ENCODE measurements at places on chromosomes 6 and 20.

DNA sequence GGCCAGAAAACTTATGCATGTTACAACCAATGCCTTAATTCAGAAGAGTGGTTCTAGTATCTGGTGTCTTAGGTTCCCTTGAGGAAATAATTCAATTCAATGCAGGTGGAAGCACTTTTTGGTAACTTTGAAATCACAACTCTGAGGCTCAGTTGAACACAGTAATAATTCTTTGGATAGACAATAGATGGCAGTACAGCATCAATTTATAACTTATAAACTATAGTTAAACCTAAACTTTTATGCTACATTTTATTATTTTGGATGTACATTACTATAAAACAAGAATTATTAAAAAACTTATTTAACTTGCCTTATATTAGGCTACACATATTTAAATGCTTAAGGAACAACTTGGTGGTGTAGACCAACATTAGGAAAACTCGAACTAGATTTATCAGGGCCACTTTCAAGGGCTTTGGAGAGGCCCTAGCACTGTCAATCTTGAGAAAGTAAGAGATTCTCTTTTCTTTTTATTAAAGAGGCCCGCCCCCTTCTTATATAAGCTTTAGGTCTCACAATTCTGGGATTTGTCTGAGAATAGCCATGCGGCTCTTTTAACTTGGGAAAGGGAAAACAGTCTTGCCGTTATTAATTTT, 85.9 kb downstream of the CRYBG1 start:
- DNase-seq, result no peak

GRCh38 chr6:143332153-143332845, 118.2 kb downstream of the ADAT2 start:
- no peak for DNase-seq

DNA sequence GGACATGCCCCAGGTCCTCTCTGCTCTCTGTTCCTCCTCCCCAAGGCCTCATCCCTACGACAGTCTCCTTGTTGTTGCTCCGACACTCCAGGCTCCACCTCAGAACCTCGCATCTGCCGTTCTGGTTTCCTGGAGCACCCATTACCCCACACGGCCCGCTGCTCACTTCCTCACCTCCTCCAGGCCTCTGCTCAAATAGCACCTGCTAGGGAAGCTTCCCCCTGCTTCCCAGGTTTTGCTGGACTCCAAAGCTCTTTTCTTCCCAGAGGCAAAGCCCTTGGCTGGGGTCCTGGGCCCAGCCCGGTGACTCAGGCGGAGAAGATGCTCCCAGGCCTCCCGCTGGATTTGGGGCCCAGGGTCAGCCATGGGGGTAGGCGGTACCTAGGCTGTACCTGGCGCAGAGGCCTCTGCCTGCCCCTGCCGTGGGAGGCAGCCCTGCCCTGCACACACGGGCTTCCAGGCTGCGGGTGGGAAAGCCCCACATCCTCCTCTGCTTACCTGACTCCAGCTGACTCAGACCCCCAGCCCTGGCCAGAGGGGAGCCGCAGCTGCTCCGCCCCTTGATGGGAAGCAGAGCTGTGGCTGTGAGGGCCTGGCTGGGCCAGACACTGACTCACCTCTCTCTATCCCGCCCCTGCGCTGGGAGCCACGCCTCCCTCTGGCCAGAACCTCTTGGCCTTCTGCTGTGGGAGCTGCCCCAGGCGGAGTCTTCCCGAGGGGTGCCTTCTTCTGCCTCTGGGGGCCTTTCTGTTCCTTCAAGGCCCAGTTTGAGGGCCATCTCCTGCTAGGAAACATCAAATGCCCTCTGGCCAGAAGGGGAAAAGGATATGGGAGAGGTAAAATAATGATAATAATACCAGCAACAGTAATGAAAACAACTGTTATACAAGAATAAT, 130.5 kb downstream of the CEBPB start:
- DNase-seq, result no peak

GRCh38 chr20:38412877-38413577, 22.1 kb downstream of the SNHG17 start:
- no peak for DNase-seq

- DNase-seq, result no peak
These were observed 258 bp downstream of the PHF10 start for GRCh38 chr6:169723991-169724493.

- DNase-seq, result no peak
These were observed 96.6 kb upstream of the INSM1 start for GRCh38 chr20:20271271-20271670.

GRCh38 chr6:123520217-123520616, 116.5 kb downstream of the TRDN start:
- DNase-seq, result no peak

DNA sequence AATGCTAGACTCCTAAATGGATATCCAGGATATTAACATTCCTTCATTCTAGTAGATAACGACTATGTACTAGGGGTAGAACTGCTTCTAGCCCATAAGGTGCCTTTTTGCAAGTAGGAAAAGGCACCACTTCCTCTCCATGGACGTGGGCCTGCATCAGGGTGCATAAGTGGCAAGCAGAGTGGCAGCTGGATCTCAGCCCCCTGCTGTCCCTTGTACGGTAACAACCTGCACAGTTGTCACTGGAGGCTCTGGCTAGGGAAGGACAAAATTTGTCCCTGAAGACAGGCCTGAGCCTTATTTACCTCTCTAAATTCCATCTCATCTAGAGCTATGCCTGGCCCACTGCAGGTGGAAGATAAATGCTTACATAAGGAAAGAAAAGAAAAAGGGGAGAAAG, 42.5 kb upstream of the SAYSD1 start:
- no peak for DNase-seq

DNA sequence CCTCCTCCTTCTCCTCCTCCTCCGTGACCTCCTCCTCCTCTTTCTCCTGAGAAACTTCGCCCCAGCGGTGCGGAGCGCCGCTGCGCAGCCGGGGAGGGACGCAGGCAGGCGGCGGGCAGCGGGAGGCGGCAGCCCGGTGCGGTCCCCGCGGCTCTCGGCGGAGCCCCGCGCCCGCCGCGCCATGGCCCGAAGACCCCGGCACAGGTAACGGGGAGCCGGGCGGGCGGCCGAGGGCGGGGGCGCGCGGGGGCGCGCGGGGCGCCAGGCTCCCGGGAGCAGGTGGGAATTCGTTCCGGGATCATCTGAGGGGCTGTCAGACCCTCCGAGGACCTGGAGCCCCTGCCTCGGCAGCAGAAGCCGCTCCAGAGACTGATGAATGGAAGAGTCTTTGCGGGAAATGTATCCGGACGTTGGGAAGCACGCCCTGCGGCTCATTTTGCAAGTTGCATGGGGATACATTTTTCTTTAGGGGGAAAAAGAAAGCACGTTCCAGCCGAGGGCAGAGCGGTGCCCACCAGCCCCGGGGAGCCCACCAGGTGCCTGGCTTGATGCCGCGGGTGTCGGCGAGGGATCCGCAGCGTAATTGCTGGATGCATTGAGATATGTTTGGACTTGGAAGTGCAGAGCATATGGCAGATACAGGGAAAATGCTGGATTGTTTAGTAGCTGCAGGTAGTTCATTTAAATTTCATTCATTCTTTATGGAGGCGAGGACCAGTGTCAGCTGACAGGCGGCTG, 394 bp downstream of the MYB start:
- DNase-seq, result no peak

DNA sequence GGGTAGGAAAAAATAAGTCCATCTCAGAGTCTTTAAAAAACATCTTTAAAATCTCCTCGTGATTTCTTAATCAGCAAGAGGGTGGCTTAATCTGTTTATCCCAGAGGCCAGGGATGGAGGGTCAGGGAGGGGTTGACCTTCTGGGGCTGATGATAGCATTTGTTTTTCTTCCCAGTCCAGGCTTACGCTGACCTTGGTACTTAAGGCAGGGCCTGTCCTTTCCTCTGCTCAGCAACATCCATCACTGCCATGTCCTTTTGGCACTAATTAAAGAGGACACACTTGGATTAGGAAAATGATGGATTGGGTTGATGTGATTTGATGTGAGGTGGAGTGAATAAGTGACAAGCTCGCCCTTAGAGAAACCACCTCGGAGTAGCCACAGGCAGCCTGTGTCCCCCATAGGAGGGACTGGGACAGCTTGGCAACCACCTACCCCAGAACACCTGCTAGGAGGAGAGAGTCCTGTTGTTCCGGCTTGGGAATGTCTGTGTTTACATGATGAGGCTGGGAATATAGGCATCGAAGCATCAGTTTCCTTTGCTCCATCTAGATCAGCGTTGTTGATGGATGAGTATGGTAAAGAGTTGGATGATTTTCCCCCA, 44.2 kb downstream of the PHACTR3 start:
- DNase-seq, result no peak

DNA sequence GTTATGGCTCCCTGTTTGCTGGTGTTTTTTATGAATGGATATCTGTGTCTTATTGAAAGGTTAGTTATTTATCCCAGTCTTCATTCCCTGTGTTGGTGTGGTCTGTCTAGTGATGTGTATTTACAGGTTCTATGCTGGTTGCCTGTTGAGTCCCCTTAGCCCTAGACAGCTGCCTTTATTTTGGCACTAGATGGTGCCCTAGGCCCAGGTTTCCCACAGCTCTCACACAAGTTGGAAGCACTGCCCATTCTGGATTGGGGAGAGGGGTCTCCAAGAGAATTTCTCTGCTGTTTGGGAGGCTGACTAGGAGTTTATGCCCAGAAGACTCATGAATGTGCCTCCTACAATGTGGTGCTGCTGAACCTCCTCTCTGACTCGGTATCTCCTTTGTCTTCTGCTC, 12.4 kb downstream of the GRM1 start:
- no peak for DNase-seq

DNA sequence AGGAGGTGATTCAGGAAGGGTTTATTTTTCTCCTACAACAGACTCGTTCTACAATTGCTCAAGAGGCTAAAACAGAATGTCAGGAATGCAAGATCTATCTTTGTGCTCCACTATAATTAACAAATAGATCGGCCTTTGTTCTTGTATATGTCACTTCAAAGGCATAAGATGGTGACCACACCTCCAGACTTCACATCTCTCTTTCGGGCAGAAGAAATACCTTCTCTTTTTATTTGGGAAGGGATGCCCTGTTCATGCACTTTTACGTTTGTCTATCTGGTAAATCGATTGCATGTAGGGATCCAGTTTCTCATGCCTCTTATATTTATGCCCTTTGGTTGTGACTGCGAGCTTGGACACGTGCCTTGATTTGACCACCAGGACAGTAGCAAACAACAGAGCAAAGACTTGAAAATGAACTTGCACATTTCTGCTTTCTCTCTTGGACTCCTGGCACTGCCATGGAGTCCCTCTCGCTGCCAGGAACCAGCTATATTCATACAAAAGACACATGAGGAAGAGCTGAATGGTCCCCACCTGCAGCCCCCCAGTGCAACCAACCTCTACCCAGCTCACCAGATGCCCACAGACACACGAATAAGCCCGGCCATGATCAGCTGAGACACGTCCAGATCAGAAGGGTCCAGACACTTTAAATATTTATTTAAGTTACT, 219.8 kb upstream of the STXBP5 start:
- no peak for DNase-seq

- no peak for DNase-seq
These were observed 124.0 kb downstream of the ZFAND3 start for GRCh38 chr6:37943436-37944058.

DNA sequence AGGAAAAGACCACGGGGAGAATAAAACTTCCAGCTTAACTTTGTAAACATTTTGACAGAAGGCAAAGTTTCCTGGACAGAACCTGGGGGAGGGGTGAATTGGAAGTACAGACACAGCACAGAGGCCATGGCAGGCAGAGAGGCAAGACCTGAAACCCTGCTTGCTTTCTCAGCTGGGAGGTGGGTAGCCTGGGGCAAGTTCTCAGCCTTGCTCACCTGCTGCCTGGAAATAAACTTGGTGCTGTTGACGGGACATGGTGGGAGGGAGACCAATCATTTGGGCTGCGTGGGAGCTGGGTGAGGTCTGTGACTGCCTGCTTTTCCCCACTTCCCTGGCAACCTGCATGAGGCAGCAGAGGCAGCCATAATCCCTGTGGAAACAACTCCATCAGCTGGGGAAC, 221.3 kb downstream of the MOXD1 start:
- no peak for DNase-seq

DNA sequence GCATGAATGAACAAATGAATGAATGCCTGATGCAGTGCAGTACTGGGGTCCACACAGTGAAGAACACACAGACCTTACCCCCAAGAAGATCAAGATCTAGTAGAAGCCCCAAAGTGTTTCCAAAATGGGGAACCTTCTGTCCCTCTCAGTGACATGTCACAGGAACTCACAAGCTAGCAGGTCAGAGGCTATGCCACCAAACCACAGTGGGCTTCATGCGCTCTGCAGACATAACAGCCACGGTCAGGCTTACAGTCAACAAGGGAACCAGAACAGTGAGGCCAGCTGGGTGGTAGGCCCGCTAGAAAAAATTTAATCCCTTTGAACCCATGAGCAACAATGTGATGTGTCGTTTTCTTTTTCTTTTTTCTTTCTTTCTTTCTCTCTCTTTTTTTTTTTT, 20.2 kb upstream of the ARFGEF2 start:
- DNase-seq, result no peak

GRCh38 chr6:69732045-69732444, 64.8 kb downstream of the LMBRD1 start:
- no peak for DNase-seq

DNA sequence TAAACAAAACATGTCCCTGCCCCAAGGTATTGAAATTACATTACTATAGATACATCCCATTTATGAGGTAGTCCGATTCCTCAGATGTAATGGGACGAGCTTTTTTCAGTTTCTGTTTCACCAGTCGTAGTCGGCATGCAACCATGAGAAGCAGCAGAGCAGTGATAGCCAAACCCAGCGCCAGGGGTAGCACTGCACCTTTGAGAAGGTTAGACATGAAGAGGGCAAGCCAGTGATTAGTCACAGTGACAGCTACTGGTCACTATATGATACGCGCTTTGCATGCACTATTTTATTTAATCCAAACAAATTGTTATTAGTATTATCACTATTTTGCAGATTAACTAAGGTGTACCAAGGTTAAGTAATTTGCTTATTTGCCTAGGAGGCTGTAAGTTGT, 43.7 kb downstream of the LRP11 start:
- DNase-seq, result no peak

- DNase-seq, result no peak
These were observed 46.6 kb downstream of the NOL4L start for GRCh38 chr20:32538526-32538939.

Measured in D721Med (cell line).